ENCODE measurements at places on chromosomes 5 and 9. TPM values are rescaled to one million over a fixed set of nuclear protein-coding genes. Genes with fewer than 3 reads are reported as not detected.

Gene ADRB2
- 5.7 TPM for total RNA-seq

DNA sequence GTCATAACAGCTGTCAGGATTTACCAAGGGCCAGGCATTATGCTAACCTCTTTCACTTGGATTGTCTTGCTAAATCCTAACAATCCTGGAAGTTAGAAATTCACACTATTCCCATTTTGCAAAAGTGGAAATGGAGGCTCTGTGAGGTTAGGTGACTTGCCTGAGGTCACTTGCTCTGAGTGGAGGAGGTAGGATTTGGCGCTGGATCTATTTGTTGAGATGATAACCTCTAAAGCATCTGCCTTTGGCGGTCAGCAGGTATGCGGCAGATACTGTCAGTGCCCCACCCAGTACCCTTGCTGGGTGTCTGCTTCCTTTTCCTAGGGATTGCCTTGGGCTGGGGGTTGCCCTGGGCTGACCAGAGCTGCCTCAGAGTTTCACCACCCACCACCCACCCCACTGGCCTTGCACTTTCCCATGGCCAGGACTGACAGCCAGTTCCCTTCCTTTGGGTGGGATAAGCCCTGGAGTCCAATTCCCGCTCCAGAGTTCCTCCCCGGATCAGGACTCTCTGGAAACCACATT is 164.8 kb upstream of the MSX2 start:
- DNase-seq, result no peak

- DNase-seq, result no peak
These were observed 131.1 kb upstream of the CNTLN start for GRCh38 chr9:17003576-17004240.

DNA sequence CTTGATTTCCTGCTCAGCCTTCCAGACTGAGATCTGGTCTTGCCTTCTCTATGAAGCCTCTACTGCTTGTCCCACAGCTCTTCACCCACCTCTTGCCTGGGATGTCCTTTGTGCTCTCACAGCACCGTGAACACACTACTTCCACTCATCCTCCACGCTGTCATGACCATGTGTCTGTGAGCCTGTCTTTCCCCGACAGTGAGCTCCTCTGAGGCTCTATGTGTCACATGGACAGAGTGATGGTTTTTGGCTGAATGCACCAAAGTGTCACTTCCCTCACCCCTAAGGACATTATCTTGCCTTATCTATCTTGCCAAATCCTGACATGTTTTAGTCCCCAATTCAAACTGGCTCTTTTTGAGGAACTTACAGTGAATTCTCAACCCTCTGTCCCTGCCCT is 11.3 kb downstream of the PHYKPL start:
- DNase-seq, result no peak

DNA sequence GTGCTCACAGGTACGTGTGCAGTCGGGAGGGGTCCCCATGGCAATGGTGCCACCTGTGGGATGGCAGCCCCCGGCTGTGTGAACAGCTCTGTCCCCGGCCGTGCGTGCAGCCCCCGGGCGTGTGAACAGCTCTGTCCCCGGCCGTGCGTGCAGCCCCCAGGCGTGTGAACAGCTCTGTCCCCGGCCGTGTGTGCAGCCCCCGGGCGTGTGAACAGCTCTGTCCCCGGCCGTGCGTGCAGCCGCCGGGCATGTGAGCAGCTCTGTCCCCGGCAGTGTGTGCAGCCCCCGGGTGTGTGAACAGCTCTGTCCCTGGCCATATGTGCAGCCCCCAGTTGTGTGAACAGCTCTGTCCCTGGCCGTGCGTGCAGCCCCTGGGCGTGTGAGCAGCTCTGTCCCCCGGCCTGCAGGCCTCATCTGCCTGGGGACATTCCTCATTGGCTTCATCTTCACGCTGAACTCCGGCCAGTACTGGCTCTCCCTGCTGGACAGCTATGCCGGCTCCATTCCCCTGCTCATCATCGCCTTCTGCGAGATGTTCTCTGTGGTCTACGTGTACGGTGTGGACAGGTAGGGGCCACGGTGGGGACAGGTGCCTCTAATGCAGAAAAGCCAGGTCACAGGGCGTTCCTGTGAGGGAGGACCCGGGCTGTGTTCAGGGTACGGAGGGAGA is 5.9 kb upstream of the SLC6A18 start:
- DNase-seq, result no peak

DNA sequence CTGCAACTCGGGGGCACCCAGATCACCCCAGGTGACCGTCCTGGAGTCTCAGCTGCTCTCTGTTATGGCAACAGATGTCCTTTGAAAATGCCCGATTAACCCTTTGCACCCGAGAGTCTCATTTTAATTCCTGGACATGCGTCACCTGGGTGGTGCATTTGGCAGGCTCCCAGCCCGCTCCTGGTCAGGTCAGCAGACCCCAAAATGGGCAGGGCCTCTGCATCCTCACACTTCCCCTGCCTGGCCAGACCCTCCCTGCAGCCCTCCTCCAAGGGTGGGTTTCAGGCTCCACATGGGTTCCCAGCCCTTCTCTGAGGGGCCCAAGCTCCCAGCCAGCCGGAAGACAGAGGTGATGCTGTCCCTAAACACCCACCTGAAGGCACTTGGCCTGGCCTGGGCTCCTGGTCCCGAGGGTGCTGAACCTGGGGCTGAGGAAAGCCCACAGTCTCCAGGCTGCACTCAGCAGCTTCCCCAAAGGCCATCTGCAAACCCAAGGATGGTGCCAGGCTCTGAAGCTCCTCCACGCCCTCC is 69.4 kb downstream of the PSMB7 start:
- DNase-seq, result no peak

DNA sequence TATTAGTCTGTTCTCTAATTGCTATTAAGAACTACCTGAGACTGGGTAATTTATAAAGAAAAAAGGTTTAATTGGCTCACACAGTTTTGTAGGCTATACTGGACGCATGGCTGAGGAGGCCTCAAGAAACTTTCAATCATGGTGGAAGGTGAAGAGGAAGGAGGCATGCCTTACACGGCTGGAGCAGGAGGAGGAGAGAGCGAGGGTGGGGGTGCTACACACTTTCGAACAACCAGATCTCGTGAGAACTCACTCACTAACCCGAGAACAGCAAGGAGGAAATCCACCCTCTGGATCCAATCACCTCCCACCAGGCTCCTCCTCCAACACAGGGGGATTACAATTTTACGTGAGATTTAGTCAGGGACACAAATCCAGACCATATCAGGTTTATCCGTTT is 90.0 kb downstream of the RMI1 start:
- DNase-seq, result no peak

- DNase-seq, result peak; percentile 61
These were observed 103.6 kb upstream of the CHD1 start for GRCh38 chr5:99032234-99033013.

- no peak for DNase-seq
These were observed 311.8 kb downstream of the DNAH5 start for GRCh38 chr5:13632676-13633075.

GRCh38 chr5:132182359-132183040 is 45.2 kb downstream of the P4HA2 start:
- no peak for DNase-seq

GRCh38 chr9:80188579-80188978 is 616.8 kb downstream of the TLE4 start:
- DNase-seq, result no peak

DNA sequence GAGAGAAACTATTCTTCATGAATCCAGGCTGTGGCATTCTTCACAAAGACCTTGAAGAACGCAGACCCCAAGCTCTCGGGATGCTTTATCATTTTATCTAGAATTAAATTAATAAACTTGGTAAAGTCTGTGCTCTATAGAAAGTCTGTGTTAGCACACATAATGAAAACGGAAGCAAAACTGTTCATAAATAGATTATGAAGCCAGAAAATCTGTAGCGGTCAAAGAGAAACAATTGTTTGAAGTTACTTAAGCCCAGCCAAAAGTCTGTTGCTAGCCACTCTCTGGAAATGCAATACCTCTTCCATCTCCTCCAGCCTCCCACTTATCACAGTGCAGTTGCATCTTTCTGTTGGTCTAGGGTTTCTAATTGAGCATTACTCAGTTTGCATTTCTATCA is 375.9 kb downstream of the KIF4B start:
- DNase-seq, result no peak

Gene SLC36A3
- not detected for total RNA-seq

- no peak for DNase-seq
These were observed 1.3 kb downstream of the SEMA6A start for GRCh38 chr5:116573279-116573701.

- no peak for DNase-seq
These were observed 250.1 kb downstream of the FAM170A start for GRCh38 chr5:119879446-119879845.

Gene TAS2R1
- total RNA-seq, result not detected

Gene CCDC69
- total RNA-seq, result 53.4 TPM

- no peak for DNase-seq
These were observed 69.8 kb downstream of the JMY start for GRCh38 chr5:79305706-79306105.

Gene EDIL3
- total RNA-seq, result 6.8 TPM

Gene FOXD4L4
- total RNA-seq, result 0.47 TPM

GRCh38 chr5:142779163-142779840 is 9.1 kb downstream of the ARHGAP26 start:
- no peak for DNase-seq

- no peak for DNase-seq
These were observed 449.5 kb downstream of the AGTPBP1 start for GRCh38 chr9:85292261-85292660.

- no peak for DNase-seq
These were observed 29.8 kb upstream of the GZMA start for GRCh38 chr5:55072666-55073065.

- DNase-seq, result no peak
These were observed 84.5 kb downstream of the GNAQ start for GRCh38 chr9:77946969-77947620.

Gene FAM153A
- 35.5 TPM for total RNA-seq

DNA sequence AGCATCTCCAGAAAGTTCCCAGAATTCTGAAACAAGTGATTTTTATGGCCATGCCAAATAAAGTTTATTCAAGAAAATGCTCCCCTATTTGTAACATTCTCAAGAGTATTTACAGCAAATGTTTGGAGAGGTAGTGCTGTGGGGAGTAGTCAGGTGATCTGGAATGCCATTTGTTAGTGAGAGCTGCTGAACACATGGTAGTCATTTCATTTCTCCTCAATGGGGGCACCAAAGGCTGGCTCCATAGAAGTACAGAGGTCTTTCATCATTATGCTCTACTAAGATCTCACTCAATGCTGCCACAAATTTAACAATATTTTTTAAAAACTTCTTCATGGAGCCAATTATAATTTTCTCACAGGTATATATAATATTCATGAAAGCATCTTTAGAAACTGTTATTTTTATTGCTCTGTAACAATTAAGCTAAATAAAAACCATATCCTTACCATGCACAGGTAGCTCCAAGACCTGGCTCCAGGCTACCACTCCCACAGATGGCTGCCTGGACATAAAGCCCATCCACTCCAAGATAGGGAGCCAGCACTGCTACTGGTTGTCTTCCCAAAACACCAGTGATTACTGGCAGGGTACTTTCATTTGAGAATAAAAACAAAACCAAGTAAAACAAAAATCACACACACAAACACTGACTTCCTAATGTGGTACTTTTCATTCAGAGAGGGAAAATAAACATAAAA is 200.8 kb downstream of the PLK2 start:
- DNase-seq, result no peak

Gene ITGA2
- total RNA-seq, result 40.5 TPM

GRCh38 chr5:177557041-177557647 is 2.8 kb upstream of the FAM193B start:
- no peak for DNase-seq

DNA sequence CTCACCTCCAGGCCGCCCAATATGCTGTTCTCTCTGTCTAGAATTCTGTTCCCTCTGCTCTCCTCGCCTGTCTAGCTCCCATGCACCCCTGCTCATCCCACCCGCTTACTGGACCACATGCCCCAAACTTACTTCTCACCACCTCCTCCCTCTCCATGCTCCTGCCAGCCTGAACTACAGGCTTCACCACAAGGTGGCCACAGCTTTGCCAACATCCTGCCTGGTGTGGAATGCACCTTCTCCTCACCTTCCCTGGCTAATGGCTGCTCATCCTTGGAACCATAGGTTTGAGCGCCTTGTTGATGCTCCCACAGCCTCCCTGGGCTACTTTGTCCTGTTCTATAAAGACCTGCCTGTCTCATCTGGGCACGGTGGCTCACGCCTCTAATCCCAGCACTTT is 9.6 kb downstream of the LAMC3 start:
- DNase-seq, result no peak

- DNase-seq, result no peak
These were observed 26.0 kb downstream of the PRDM6 start for GRCh38 chr5:123115020-123115419.

- DNase-seq, result no peak
These were observed 6.1 kb downstream of the CYSTM1 start for GRCh38 chr5:140181002-140181483.

DNA sequence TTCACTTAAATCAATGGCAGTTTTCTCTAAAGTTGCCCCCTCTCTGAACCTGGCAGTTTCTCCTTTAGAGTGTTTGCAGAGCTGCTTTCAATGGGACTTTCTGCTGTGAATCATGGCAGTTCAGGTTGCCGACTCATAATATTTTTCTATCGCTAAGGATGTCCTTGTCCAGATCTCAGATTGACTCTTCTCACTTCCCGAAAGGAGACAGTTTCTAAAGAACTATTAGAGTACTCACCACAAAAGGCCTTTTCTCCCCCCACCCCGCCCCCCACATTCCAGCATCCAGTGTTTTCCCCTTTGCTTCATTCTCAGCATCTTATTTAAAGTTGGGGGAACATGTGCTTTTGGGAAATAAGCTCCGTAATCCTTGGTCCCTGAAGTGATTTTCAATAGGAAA is 443.5 kb upstream of the KLF4 start:
- DNase-seq, result no peak

DNA sequence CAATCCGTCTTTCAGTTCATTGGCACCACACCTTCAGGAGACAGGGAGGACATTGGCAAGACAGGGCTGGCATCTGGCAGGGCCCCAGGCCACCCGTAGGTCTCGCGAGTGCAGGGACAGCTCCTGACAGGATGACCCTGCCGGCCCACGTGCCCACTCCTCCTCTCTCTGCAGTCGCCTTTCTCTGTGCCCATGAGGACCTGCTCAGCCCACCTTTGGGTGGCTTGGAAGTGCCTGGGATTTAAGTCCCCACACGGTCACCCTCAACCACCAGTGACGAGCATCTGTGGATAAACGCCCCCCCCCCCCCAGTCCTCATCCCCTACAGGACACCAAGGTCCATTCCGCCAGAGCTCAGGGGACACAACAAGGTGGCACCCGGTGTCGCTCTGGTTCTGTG is 4.1 kb downstream of the MRPL36 start:
- DNase-seq, result no peak

Gene CDKN2A
- total RNA-seq, result 1.7 TPM

DNA sequence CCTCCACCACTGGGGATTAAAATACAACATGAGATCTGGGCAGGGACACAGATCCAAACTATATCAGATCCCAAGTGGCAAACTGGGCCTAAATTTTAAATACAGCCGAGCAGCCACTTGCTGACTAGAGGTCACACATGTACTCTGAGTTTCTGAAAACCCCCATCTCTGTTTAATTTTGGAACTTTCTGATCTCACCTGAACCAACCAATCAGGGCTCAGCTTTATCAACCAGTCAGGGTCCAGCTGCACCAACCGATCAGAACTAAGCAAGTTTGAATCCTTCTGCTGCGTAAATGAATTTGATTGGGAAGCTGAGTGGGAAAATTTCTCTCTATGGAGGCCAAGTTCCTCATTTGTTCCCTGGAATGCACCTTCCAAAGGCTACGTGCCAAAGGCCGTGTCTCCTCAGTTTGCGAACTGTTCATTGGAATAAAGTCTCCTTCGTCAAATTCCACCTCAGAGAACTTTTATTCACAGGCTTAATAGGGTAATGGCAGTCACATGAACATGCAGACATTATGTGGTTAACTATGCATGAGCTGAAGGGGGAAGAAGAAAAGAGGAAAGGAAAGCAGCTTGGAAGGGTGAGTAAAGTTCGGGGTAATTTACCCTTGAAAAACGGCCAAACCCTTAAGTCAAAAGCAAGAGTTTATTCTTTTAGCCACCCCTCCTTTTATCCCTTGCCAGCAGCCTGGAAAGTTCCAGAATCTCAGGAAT is 3.7 kb downstream of the CD180 start:
- no peak for DNase-seq

All from ureter (tissue), 1 donor.